Activated CD8-positive, alpha-beta T cell treated with anti-CD3 and anti-CD28 coated beads, Interleukin-2, amount 10 ng/mL, durations not matched to agents 7 days and 5 days (primary cell): ENCODE measurements at places on chromosomes 3 and 15. TPM values are rescaled to one million over a fixed set of nuclear protein-coding genes. Genes with fewer than 3 reads are reported as not detected.

The MASP1 gene
- not detected for total RNA-seq

DNA sequence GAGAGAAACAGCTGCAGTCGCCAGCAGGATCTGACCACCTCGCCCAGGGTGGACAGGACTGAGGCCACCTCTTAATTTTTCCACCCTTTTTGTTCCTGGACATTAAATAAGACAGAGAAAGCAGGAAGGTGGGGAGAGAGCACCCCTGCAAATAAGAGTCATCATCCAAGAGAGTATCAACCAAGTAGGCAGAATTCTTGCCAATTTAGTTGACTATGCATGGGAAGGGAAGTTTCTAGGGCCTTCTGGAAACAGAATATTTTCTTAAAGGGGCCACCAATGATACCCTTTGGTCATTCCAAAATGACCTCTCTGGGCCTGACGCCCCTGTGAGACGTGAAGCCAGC, 136.2 kb downstream of the TJP1 start:
- H3K27me3 ChIP-seq: no peaks in the 10 kb centered on the region
- DNase-seq: no peak
- H3K36me3 ChIP-seq: no peaks in the 10 kb centered on the region
- H3K4me1 ChIP-seq: no peaks in the 10 kb centered on the region
- H3K27ac ChIP-seq: no peak overlapping the region

GRCh38 chr15:88274553-88275460, 18.3 kb upstream of the NTRK3 start:
- H3K4me3 ChIP-seq: no peak overlapping the region
- peak; percentile 66 for DNase-seq
- no peaks in the 10 kb centered on the region for H3K4me1 ChIP-seq
- no peaks in the 10 kb centered on the region for H3K36me3 ChIP-seq
- H3K27me3 ChIP-seq: peaks cover 11% of the 10 kb centered on the region
- no peak overlapping the region for H3K27ac ChIP-seq

DNA sequence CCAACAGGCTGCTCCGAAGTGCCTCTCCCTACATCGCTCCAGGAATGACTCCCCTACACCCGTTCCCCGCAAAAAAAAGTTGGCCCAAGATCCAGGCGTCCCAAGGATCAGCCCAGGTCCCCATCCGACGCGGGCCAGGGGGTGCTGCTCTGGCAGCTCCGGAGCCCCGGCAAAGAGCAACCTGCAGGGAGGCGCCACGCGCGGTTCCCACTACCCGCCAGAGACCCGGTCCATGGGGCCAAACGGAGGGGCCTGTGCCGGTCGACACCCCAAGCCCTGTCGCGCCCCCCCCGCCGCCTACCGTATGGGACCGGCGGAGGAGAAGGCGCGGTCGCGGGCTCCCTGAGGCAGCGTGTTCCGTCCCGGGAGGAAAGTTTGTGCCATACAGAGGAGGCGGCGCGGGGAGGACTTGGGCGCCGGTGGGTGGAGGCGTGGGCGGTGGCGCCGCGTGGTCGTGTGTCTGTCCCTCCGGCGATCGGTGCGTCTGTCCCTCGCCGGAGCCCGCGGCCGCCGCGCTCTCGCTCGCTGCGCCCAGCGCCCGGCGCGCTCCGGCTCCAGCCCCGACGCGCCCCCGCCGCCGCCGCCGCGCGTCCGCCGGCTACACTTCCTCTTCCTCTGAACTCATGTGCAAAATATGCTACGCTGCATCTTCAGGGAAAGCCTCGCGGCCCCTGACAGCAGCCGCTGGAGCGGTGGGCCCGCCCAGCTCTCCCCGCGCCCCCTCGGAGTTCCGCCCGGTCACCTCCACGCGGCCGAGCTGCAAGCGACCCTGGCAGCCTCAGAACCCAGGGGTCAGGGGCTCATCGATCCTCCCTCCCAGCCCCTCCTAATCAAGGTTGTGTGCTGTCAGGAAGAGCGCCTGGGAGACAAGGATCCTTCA, at the start of gene RFTN1:
Gene RFTN1 (minus strand): TSS at position 559 of the 880 bp plus-strand sequence. CDS start 19,830 bp downstream, outside the sequence.
- H3K36me3 ChIP-seq: peaks cover 26% of the 10 kb centered on the region
- peaks cover 80% of the 10 kb centered on the region for H3K4me1 ChIP-seq
- H3K27me3 ChIP-seq: no peaks in the 10 kb centered on the region
- H3K27ac ChIP-seq: peak within 1 kb of the TSS; percentile 85

DNA sequence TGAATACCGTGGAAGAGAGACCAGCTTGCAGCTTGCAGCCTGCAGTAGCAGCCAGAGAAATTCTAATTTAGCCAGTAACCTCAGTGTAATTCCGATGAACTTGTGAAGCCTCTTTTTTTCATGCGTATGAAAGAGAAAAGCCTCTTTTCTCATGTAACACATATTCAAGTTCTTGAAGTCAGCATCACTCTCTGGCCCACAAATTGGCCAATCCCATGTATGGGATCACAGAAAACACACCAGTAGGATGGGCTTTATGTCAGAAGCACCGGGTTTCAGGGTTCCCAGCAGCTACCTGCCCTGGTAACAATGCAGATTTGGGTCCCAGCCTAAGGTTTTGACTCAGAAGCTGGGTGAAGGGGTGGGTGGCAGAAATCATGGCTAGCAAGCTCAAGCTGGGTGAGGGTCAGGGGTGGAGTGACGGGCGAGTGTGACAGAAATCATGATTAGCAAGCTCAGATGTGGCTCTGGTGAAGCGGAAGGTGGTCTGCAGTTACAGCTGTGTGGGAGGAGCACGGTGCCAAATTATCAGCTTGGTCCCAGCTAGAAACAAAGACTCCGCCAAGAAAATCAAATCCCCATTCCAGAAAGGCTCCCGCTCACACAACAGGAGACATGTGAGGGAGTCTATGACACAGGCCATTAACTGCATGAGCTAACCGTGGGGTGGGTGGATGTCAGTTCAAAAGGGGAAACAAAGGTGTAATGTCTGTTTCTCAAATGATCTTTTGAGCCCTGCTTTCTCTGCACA, 86.6 kb downstream of the SNRK start:
- H3K27me3 ChIP-seq: no peaks in the 10 kb centered on the region
- peaks cover 14% of the 10 kb centered on the region for H3K4me1 ChIP-seq
- peak overlapping the region; percentile 31 for H3K27ac ChIP-seq
- no peak overlapping the region for H3K4me3 ChIP-seq
- no peak for DNase-seq

DNA sequence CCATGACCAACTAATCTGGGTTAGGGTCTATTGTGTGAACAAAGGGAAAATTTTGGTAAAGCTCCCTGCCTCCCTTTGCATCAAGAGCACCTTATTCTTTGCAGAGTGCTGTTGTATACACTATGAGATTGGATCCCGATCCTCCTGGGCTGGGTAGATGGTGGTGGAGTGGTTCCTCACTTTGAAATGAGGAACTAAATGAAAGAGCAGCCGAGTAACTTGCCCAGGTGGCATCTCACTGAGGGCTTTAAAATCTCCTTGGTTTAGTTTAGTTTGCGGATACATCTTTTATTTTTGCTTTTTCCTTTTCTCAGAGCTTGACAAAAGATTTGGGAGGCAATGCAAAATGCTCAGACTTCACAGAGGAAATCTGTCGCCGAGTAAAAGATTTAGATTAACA, 19.4 kb downstream of the IDH3A start:
- H3K36me3 ChIP-seq: peaks cover 79% of the 10 kb centered on the region
- peaks cover 54% of the 10 kb centered on the region for H3K4me1 ChIP-seq
- H3K27ac ChIP-seq: peak overlapping the region; percentile 13
- no peaks in the 10 kb centered on the region for H3K27me3 ChIP-seq
- DNase-seq: no peak
- no peak overlapping the region for H3K4me3 ChIP-seq

GRCh38 chr15:89368566-89369223, 34.1 kb upstream of the POLG start:
- peak overlapping the region; percentile 12 for H3K4me3 ChIP-seq
- peaks cover 2% of the 10 kb centered on the region for H3K36me3 ChIP-seq
- H3K4me1 ChIP-seq: peaks cover 7% of the 10 kb centered on the region
- peaks cover 83% of the 10 kb centered on the region for H3K27me3 ChIP-seq
- no peak for DNase-seq

DNA sequence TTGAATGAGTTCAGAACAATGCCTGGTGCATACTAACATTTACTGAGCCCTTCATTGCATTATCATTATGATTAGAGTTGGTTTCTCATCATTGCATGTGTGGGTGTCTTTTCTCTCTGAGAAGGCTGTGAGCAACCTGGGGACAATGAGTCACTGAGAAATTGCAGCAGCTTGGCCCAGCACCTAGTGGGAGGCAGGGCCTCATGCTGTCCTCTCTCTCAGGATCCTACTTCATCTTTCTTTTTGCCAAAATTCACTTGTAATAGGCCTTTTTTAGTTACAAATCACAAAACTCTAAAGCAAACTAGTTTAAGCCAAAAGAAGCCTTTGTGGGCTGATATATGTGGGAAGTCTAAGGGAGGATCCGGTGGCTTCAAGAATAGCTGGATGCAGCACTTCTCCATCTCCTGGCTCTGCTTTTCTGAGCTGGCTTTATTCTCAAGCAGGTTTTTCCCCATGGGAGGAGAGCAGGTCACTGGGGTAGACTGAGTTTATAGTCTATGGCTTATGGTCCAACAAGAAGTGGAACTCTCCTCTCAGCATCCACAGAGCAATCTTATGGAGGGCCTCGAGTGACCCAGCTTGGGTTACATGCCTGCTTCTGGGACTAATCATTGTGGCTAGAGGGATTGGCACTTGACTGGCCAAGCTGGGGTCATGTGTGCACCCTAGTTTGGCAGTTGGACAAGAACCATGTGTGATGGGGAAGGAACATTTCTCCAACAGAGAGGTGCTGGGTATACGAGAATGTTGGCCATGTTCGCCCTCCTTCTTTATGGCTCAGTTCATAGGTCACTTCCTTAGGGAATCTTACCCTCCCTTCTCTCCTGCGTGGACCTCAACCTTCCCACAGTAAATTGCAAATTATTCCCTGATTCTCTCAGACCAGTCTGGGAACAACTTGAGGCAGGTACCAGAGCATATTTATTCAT, 8.7 kb upstream of the CAMK1 start:
- no peak overlapping the region for H3K4me3 ChIP-seq
- no peaks in the 10 kb centered on the region for H3K27me3 ChIP-seq
- peak overlapping the region; percentile 97 for H3K27ac ChIP-seq
- peaks cover 68% of the 10 kb centered on the region for H3K4me1 ChIP-seq

DNA sequence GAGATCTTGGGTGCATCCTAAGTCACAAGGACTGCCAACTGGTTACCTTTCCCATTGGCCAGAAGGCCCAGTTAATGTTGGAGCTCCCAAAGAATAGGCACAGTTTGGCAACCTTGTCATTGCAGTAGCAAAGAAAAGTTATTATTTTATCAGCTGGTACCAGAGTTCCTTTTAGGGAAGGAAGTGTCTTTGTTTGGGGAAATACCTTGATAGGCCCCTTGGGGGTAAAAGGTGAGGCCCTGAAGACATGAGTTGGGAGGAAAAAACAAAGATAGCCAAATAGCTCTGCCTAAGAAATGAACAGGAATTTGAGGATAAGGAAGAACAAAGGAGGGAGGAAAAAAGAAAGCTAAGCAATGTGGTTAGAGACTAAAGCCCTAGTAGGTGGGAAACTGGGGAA, 85.8 kb downstream of the ANP32A start:
- no peak overlapping the region for H3K4me3 ChIP-seq
- H3K27me3 ChIP-seq: peaks cover 8% of the 10 kb centered on the region
- no peak for DNase-seq
- H3K27ac ChIP-seq: no peak overlapping the region
- H3K36me3 ChIP-seq: no peaks in the 10 kb centered on the region
